ENCODE measurements at places on chromosomes 4 and X.

DNA sequence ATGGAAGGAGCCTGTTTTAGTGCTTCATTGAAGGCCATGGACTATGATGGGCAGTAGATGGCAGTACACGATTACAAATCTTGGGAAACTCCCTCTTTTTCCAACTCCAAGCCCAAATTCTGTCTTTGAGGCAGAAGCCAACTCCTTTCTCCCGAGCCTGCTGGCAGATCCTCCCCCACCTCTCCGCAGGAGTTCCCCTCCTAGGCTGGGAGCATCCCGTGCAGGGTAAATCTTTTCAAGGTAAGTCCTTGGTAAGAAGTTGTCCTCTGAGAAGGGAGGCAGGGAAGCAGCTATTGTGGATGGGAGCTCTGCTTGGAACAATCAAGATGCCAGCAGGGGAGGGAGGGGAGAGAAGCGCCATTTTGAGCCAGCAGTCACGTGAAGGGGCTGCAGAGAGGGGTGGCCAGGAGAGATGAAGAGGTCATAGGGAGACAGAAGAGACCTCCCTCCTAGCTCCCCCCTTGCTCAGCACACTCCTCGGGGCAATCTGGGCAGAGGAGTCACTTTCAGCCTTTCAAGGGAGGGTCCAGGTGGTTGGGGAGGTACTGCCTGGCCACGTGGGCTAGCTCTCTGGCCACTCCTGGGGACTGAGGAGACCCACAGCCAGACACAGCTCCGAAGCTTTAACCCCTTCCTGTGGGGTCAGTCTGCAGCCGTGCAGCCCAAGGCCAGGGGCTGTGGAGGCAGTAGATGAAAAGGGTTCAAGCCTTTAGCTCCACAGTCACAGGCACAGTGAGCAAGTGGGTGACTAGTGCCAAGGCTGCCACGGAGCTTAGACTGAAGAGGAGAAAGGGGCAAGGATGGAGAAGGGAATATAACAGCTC lies 9.6 kb downstream of the CC2D2A start:
- no peak for DNase-seq

GRCh38 chr4:26273616-26273980 lies 47.2 kb upstream of the RBPJ start:
- DNase-seq = no peak

DNA sequence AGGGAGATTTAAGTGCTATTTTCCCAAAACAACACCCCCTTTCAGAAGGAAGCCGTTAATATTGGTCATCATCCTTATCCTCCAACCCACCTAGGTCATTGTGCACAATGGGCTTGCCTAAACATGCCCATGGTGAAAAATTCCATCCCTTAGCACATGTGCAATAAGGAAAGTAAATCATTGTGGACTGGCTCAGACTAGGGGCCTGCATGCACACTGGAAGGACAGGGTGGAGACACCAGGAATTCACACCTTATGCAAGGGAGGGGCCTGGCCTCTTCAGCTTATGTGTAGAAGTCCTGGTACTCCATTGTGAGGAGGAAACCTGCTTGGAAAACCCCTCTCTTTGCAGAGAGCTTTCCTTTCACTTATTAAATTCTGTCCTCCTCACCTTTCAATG lies 311.4 kb upstream of the NDST4 start:
- DNase-seq = no peak

DNA sequence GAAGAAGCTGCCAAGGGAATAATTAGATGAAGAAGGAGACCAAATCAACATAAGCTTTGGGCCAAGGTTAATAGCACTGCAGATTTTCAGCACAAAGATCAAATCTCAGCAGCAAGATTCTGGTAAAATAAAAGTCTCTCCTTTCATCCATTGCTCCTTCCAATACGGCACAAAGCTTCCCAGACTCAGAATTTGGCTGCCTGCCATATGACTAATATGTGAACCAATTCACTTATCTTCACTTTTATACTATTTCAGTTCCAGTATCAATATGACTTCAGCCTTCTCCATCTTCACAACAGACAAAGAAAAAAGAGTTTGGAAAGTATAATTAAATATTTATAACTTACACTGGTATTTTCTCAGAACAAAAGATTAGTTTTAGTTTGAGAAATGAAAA lies 978.3 kb upstream of the GRID2 start:
- DNase-seq = no peak

DNA sequence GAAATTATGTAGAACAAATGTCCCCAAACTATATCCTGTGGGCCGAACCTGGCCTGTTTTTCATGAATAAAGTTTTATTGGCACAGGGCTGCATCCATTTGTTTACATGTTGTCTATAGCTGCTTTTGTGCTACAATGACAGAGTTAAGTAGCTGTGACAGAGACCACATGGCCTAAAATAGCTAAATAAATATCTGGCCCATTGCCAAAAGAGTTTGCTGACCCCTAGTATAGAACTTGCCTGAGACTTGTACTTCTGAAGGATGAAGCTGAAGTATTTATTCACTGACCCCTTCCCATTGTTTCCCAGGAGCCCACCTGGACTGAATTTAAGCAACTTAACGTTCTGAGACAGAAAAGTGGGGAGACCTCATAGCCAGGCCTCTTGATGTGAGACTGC lies 325.6 kb downstream of the FRMPD4 start:
- DNase-seq = no peak

DNA sequence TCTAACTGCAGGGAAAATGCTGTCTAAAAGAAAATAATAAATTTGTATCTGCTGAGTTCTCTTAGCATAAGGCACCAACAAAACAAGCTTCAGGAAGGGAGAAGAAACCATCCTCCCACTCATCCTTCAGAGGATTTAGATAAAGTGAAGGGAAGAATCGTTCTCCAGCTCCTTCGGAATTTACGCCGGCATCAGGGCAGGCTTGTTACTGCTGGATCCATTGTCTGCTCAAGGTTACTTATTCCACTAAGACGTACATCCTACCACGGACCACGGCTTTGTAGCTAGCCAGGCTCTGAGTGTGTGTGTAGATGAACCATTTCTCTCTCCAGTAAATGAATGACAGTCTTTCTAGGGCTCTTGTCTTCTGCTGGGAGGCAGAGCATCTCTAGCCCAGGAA lies 60.4 kb downstream of the HAND2 start:
- no peak for DNase-seq

GRCh38 chr4:100591161-100591876 lies 73.5 kb upstream of the EMCN start:
- DNase-seq = no peak

GRCh38 chrX:107704587-107704986 lies 71.0 kb downstream of the TSC22D3 start:
- DNase-seq = no peak

GRCh38 chrX:20654596-20655106 lies 387.9 kb upstream of the RPS6KA3 start:
- no peak for DNase-seq

- DNase-seq = no peak
Measured at GRCh38 chrX:102866981-102867656, 70.0 kb upstream of the RAB40AL start.

DNA sequence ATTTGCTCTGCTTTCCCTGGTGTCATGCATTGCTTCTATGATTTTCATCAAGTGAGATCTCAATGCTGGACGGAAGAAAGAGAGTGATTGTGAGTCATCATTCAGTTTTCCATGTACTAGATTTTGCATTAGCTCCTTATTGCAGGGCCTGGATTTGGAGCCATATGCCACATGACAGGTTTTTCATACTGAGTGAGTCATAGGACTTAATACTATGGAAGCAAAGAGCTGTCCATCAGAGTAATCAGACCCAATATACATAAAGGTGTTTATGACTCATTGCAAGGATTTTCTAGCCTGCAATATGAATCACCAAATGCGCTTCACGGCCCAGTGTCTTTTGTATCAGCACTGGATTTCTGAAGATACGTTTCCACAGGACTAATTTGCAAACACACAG lies 11.2 kb upstream of the TFDP3 start:
- DNase-seq = no peak

DNA sequence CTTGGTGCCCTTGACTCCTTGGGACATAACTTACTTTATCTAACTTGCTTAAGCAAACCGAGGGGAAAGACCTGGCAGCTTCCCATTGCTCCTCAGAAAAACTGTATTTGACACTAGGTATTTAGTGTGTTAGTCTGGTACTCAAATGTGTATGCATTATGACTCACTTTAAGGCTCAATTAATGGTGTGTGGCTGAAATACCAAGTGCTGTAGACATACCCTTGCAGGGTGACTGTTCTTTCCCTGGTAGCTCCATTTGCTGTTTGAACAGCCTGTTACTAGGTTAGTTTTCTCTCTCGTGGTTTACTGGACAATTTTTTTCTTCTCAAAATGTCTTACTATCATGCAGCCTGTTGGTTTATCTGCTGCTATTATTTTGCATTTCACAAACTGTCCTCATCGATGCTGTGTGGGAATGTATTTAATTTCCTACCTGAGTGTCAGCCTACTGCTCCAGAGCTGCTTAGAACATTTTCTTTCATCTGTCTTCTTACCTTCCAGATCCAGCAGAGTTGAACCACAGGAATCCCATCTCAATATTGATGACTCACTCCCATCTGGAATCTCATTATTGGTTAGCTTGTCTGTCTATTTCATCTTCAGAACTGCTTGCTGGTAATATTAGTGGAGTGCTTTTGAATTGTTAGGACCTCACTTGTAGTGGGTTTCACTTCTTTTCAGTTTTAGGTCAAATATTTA lies 158.0 kb upstream of the FAT1 start:
- DNase-seq = no peak

DNA sequence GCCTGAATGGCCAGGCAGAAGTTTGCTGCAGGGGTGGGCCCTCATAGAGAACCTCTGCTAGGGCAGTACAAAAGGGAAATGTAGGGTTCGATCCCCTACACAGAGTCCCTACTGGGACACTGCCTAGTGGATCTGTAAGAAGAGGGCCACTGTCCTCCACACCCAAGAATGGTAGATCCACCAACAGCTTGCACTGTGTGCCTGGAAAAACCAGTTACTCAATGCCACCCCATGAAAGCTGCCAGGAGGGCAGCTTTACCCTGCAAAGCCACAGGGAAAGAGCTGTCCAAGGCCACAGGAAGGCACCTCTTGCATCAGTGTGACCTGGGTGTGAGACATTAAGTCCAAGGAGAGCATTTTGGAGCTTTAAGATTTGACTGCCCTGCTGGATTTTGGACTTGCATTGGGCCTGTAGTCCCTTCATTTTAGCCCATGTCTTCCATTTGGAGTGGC lies 781.6 kb downstream of the TRAM1L1 start:
- no peak for DNase-seq

GRCh38 chr4:112726041-112726440 lies 89.1 kb downstream of the LARP7 start:
- DNase-seq = no peak

- no peak for DNase-seq
Measured at GRCh38 chrX:153371256-153371655, 29.9 kb downstream of the PNMA6E start.

DNA sequence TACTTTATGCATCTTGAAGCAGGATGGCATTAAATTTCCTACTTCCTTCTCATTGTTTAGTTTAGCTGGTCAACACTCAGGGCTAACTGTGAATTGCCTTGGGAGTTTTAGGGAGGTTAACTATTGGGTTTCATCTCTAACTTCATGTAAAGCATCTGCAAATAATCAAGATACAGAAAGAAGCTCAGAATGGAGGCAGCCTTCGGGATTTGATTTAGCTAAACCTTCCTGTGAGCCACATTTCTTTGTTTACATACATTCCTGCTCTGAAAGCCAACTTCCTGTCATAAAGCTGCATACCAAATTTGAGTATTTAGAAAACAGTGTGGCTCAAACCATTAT lies 131.7 kb upstream of the PCDH18 start:
- no peak for DNase-seq

DNA sequence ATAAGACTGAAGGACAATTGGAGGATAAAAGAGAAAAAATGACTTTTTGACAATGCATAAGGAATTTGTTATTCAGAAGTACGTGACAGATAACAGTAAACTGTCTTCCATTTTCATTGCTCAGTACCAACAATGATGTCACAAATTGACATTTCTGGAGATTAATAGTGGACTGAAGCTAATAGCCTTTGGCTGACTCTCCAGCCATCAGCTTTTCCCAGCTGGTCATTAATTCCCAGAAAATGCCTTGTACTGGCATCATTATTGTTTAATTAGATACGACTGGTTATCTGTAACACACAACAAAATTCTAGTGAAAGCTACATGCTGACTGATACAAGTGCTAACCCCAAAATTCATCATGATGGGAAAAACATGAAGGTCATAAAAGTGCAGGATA lies 147.9 kb upstream of the FGF13 start:
- DNase-seq = no peak

DNA sequence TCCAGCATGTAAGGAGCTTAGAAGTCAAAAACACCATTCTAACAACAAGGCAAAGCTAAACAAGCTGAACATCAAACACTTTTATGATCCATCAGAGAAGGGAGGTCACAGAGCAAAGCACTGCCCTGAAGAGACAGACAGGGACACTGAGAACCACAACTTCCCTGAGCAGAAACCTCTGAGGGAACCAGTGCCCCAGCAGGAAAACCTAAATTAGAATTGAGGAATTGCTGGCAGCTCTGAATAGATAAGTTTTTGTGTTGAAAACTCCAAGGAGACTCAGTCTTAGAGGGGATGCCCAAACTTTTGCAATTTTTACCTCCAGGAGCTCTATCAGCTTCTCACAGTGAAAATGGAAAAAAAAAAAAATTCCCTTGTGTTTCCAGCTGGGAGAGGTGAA lies 83.0 kb upstream of the MAPK10 start:
- no peak for DNase-seq

DNA sequence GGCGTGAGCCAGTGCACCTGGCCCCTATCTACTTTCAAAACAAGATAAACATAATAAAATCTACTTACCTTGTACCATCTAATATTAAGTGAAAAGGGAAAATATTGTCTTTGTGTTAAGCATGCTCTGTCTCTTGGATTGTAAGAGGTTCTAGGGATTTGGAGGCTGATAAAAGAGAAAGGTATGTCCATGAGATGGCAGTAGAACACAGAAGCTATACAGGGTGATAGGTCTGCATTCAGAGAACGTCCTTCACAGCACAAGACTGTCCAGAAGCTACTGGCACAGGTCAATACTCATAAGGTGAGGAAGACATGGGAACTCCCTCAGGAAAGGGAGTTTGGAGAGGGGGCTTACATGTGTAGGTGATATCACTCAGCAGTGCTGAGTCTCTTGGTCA lies 135.5 kb downstream of the TMEM47 start:
- DNase-seq = no peak

- DNase-seq = peak; percentile 86
Measured at GRCh38 chrX:56563231-56564161, at the start of gene UBQLN2. Gene UBQLN2, plus strand, starts transcription at chrX:56563627. Its CDS starts 247 bp downstream, at chrX:56563874.

GRCh38 chrX:48702032-48702431 lies 5.5 kb downstream of the SUV39H1 start:
- no peak for DNase-seq

DNA sequence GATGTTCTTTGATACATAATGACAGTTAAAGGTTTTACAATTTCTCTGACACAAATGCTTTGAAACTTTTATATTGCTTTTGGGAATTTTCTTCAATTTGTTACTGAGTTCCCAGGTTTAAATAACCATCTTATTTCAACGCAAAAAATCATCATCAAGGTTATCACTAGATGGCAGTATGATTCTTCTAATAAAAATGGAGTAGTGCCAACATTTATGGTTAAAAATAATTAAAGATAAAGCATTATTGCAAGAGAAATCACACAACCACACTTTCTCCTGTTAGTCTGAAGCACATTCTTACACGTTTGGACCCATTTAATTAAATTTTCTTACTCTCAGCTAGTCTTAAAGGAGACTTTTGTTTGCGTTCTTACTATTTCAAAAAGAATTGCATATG lies 611.3 kb upstream of the CPXCR1 start:
- DNase-seq = no peak

GRCh38 chr4:38562751-38563198 lies 101.2 kb upstream of the KLF3 start:
- DNase-seq = no peak

Data from stimulated activated naive CD8-positive, alpha-beta T cell treated with anti-CD3 and anti-CD28 coated beads, Interleukin-15, amount 100 ng/mL, for 72 hours (primary cell).